ENCODE measurements at places on chromosomes 12 and 14.

DNA sequence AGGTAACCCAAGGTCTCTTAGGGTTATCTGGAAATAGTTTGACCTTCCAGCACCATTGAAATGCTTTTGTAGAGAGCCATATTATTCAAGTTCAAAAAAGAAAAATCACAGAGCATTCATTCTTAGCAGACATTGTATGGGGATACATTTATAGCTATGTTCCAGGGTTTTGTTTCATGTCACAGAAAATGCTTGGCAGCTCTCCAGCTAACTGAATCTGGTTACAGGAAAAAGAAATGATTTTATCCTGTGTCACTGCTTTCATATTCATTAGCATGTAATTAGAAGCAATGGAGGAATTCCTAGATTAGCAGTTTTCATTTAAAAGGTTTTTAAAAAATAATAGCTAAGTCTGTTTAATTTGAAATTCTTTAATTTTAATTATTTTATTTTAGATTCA lies 78.9 kb downstream of the SNAPC1 start:
- peak; percentile 31 for DNase-seq

GRCh38 chr14:84806622-84807021 lies 723.3 kb upstream of the FLRT2 start:
- DNase-seq: no peak

- DNase-seq: peak; percentile 60
Observed at GRCh38 chr12:107684990-107685359, 624 bp upstream of the PWP1 start.

GRCh38 chr14:54650331-54650958 lies 83.5 kb downstream of the SAMD4A start:
- DNase-seq: no peak

GRCh38 chr14:29240066-29240465 lies 473.5 kb downstream of the FOXG1 start:
- no peak for DNase-seq

GRCh38 chr14:93944348-93945069 lies 17.4 kb downstream of the FAM181A start:
- peak; percentile 50 for DNase-seq

GRCh38 chr12:3305904-3306619 lies 184.9 kb upstream of the PRMT8 start:
- DNase-seq: no peak

GRCh38 chr14:65007202-65007601 lies 20.5 kb downstream of the FNTB start:
- DNase-seq: no peak

GRCh38 chr12:100574187-100575074 lies 947 bp downstream of the GAS2L3 start:
- peak; percentile 54 for DNase-seq

GRCh38 chr12:41476499-41477439 lies 288.6 kb downstream of the PDZRN4 start:
- no peak for DNase-seq

DNA sequence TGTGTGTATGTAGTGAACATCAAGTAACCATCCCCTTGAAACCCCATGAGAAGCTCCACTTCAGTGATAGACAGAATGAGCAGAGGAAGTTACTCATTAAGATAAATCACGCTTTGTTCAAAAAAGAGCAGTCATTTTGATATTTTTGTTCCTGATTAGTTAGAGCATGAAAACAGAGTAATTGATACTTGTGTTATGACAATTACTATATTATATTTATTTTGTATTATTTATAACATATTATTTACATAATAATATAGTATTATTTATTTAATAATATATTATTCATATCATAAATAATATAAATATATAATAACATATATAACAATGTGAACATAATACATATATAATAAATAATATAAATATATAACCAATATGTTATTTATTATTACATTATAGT lies 580.9 kb downstream of the SOX5 start:
- DNase-seq: no peak

- peak; percentile 59 for DNase-seq
Observed at GRCh38 chr14:96103560-96104460, 64.6 kb downstream of the C14orf132 start.

- no peak for DNase-seq
Observed at GRCh38 chr12:113786107-113786506, 180.0 kb downstream of the RBM19 start.

GRCh38 chr14:27727251-27727770 lies 1039.3 kb upstream of the FOXG1 start:
- DNase-seq: no peak

GRCh38 chr12:52190860-52191729 lies 719 bp downstream of the KRT80 start:
- DNase-seq: no peak

DNA sequence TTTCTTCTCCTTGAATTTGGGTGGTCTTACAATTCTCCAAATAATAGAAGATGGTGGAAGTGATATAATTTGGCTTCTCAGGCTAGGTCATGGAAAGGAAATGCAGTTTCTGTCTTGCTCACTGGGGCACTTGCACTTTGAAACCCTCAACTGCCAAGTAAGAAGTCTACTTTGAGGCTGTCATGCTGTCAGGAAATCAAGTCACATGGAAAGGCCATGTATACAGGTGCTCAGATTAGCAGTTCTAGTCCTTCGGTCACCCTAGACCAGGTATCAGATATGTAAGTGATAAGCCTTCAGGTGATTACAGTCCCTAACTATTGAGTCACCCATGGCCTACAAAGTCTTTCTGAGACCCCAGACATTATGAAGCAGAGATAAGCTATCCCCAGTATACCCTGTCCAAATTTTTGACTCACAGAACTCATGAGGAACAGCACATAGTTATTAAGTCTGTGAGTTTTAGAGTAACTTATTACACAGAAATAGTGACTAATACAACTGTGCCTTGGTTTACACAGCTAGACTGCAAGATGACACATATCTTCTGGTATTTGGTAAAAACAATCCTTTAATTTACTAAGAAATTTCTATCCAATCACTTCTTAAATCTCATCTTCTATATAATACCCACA lies 26.3 kb upstream of the BBS10 start:
- DNase-seq: no peak

GRCh38 chr14:84041421-84041820 lies 1488.5 kb upstream of the FLRT2 start:
- DNase-seq: no peak

- no peak for DNase-seq
Observed at GRCh38 chr12:34335819-34336262, 313.5 kb downstream of the ALG10 start.

DNA sequence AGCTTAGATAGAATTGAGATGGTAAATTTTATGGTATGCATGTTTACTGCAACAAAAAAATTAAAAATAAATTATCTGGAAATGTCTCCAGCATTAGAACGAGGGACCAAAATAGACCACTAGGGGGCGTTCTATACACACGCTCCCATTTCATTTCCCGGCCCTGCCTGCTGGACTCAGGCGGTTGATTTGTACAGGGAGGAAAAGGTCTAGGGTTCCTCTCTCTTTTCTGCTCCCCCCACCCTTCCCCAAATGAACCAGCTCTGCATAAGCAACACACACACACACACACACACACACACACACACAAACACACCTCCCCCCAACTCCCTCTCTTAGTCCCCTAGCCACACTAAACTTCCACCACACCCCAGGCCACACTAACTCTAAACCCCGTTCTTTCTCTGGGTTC lies 7.8 kb upstream of the DTX1 start:
- DNase-seq: peak; percentile 81

- no peak for DNase-seq
Observed at GRCh38 chr12:92898755-92899154, 30.3 kb downstream of the EEA1 start.

DNA sequence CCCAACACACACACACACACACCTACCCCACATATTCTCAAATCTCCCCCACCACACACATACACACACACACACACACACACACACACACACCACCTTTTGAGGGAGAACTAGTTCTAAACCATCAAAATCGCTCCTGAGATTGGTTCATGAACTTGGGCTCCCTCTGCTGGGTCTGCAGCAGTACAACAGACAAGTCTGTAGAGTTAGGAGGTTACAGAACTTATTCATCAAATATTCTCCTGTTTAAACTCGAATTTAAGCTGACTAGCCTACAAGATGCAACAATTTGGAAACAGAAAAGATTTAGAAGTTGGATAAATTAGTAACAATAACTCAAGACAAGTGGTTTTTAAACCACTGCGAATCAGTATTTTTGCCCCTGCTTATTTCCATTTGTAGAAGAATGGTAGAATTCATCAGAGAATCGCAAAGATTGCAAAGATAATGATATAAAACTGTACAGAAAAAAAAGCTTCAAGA lies 136.4 kb upstream of the USP15 start:
- peak; percentile 11 for DNase-seq

DNA sequence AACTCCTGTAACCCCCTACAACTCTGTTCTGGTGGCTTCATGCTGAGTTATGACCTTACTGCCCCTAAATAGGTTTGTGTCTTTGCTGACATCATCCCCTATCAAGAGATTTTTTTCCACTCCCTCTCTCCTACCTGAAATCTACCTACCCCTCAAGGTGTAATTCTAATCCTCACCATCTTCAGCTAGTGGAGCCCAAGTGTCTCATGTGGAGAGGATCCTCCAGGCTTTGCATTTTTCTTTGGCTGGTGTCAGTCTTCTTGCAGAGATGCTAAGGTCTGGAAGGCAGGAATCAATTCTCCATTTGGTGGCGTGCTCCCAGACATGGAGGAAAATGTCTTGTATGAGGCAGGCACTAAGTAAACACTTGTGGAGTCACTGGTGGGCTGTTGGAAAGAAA lies 74.8 kb upstream of the PRMT8 start:
- no peak for DNase-seq

- no peak for DNase-seq
Observed at GRCh38 chr14:94344389-94344788, 21.3 kb upstream of the SERPINA6 start.

DNA sequence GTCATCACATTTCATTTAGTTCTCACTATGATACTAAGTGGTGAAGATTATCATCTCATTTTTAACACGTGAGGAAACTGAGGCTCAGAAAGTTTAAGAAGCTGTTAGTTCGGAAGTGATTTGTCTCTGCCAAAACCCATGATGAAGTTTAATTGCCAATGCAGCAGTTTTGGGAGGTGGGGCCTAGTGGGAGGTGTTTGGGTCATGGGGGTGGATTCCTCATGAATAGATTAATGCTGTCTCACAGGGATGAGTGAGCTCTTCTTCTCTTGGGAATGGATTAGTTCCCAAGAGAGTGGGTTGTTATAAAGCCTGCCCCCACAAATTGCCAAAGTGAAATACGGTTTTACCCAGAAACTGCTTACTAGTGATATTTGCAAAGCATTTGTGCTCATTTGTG lies 91.5 kb upstream of the IGF1 start:
- DNase-seq: no peak

GRCh38 chr12:50924131-50924438 lies 28.3 kb upstream of the HIGD1C start:
- no peak for DNase-seq

DNA sequence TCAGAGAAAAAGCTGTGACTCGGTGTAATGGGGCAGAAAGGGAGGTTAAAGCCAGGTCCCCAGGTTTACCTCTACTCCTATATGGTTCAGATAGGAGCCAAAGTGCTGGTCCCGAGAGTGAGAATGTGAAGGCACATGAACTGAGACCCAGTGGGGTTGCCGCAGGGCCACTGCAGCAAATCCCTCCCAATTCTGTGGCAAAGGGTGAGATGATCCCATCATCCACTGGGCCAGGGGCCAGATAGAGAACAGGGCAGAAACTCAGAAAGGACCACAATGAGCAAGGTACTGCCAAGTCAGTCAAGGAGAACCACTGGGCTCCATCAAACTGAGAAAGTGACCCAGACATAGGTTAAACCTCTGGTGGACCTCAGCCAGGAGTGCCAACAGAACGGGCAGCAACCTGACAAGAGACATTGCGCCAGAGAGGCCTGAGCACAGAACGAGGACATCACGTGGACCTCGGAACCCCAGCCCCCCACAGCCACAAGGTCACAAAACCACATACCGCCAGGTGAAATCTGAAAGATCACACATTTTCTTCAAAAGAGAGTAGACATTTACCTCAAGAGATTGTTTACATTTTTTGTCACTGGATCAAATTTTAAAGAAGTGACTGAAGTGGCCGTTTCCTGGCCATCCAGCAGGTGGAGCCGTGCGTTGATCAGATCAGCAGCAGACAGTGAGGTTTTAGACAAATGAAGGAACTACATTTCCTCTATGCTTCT lies 20.5 kb upstream of the ITPR2 start:
- DNase-seq: peak; percentile 63

GRCh38 chr12:132453361-132454192 lies 36.4 kb upstream of the FBRSL1 start:
- DNase-seq: no peak

DNA sequence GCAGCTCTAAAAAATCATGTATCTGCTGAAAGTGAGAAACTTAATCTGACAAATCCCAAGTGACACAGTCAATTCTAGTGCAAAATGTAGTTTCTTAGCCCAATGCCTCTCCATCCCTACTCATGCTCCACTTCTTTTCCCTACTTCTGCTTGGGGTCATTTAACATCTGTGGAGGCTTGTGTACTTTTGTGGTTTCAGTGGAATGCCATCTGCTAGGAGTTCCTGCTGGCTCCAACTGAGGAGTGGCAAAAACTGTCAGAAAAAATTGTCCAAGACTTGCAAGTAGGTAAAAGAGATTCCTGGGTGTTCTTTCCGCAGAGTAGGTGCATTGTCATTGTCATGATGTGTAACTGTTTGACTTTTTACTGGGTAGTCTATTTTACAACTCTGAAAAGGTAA lies 12.5 kb upstream of the AVPR1A start:
- no peak for DNase-seq

DNA sequence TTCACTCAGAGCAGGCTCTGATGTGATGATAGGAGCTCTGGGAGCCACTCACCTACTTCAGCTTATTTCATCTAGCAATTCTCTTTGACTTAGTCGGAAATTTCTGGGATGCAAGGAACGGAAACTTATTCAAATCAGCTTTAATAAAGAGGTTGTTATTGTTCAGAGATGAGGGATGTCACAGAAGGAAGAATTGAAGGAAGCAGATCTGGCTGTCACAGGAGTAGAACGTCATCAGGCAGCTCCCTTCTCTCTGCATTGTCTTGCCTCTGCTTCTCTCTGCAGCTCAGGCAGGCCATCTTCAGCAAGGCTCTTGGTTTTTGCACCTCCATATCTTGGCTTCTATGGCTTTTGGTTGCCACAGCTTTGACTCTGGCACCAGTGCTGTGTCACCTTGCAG lies 7.6 kb upstream of the TMEM30B start:
- no peak for DNase-seq

- DNase-seq: no peak
Observed at GRCh38 chr12:123253641-123254459, 17.8 kb downstream of the CDK2AP1 start.

GRCh38 chr14:75985618-75986438 lies at the start of gene IFT43:
Gene IFT43 (plus strand): TSS chr14:75985763. CDS start chr14:75985787, 24 bp downstream.
- DNase-seq: peak; percentile 90

DNA sequence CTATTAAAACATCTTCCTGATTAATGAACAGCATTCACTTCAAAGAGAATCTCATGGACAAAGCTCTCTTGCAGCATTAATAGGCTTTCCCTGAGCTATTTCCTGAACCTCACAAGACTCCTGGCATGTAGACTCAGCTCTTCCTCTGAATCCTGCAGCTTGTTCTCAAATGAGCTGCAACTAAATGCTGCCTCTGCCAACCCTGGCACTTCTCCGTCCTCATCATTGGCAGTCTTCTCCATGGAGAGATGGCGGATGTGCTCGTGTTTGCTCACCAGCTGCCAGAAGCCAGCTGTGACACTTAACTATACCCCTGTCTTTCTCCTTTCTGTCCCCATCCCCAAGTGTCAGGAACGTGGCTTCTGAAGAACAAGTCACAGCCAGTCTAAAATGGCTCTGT lies 232.1 kb downstream of the FOXN3 start:
- DNase-seq: no peak
